ENCODE measurements at places on chromosomes 4 and X.

DNA sequence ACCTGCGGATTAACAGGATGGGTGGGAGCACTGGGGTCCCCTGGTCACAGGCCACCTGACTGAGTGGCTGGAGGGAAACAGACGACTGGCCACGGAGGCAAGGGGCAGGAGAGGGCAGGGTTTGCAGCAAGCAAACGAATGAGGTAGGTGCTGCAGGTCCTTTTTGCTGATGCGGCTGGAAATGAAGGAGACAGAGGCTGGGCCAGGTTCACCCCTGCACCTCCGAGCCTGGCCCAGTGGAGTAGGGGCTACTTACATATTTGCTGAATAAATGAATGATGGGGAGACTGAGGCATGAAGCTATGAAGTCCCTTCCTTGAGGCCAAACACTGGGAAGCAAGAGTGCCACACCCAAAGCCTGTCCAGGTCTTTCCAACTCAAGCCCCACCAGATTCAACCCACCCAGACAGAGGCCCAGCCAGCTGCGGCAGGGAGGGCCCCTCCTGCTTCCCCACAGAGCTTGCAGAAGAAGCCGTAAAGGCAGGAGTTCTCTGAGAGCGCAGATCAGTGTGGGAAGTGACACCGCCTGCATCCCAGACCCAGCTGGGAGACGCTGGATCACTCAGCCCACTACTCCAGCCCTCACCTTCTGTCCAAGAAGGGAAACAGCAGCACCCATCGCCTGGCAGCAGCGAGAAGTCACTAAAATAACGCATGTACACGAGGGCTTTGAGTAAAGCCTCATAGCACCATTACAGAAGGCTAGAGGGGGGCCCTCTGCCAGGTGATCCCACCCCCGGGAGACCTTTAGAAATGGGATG lies 36.1 kb upstream of the C4orf50 start:
- no peak for DNase-seq

DNA sequence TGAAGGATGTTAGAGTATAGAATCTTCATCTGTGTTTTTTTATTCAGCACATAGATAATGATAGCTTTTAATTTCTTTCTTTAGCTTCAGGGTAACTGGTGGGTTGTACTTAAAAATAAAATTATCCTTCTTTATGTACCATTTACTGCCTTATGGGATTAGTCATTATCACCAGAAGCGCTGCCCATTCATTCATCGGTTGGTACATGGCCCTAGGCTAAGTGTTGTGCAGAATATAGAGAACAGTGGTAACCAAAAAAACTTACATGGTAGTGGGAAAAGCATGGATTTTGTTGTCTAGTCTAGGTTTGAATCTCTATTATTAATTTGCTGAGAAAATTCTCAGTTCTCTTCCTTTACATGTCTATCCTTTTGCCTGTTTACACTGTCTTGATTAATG lies 43.5 kb upstream of the PDE5A start:
- DNase-seq: no peak

GRCh38 chrX:118666521-118666920 lies 60.9 kb upstream of the IL13RA1 start:
- DNase-seq: no peak

DNA sequence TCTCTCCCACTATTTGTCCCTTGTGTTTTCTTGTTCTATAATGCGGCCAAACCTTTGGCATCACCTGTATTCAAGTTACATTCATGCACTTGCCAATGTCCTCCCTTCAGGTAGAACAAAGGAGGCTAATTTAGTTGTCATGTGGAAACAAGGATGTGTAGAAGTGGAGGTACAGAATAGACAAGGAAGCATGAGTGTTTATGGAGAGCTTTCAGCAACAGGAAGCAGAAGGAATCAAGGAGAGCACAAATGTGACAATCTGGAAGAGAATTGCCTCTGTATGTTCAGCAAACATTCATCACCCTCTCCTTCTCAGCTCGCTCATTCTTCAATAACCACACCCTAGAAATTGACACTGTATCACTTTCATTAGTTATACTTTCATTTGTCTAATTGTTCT lies 103.4 kb downstream of the SLC7A11 start:
- no peak for DNase-seq

- DNase-seq: no peak
Measured at GRCh38 chrX:23935106-23935505, 27.3 kb downstream of the CXorf58 start.

DNA sequence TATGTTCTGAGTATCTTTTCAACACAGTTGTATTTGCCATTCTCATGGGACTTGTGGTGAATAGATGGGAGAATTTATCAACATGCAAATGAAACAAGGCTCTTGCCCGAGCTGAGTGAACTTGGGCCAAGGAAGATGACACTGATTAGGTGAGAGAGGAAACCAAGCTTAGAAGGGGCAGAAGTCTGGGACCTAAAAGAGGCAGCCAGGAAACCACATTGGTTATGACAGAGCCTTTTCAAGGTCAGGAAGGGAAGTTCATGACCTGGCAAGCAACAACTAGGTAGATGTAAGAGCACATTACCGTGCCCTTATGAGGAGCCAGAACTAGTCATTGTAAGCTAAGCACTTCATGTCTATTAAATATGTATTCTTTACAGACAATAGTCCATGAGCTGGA lies 590.3 kb downstream of the PACRGL start:
- DNase-seq: no peak

DNA sequence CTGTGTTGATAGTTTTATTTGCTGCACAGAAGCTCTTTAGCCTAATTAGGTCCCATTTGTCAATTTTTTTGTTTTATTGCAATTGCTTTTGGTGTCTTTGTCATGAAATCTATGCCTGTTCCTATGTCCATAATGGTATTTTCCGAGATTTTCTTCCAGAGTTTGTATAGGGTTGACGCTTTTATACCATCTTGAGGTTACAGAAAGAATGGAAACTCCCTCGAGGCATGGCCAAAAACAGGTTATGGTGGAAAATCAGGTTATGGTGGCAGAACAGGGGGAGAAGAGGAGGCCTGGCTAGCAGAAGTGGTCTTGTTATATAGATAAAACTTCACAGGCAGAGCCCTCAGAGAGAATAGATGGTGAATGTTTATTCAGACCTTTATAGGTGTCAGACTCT lies 21.6 kb downstream of the OPHN1 start:
- no peak for DNase-seq

Measured in SIG-M5 (cell line).